Left hindlimb (tissue), 1 donor: ENCODE measurements at places on chromosomes 7 and 10.

- DNase-seq: peak; percentile 76
Observed at GRCh38 chr7:157616426-157616825, 279.6 kb downstream of the DNAJB6 start.

- DNase-seq: no peak
Observed at GRCh38 chr10:101683276-101683675, 11.7 kb downstream of the FBXW4 start.

- no peak for DNase-seq
Observed at GRCh38 chr7:127383123-127383835, 9.2 kb downstream of the ZNF800 start.

GRCh38 chr10:21972584-21972983 lies 30.9 kb downstream of the DNAJC1 start:
- DNase-seq: no peak

- DNase-seq: no peak
Observed at GRCh38 chr7:24715661-24716479, 41.4 kb downstream of the GSDME start.

DNA sequence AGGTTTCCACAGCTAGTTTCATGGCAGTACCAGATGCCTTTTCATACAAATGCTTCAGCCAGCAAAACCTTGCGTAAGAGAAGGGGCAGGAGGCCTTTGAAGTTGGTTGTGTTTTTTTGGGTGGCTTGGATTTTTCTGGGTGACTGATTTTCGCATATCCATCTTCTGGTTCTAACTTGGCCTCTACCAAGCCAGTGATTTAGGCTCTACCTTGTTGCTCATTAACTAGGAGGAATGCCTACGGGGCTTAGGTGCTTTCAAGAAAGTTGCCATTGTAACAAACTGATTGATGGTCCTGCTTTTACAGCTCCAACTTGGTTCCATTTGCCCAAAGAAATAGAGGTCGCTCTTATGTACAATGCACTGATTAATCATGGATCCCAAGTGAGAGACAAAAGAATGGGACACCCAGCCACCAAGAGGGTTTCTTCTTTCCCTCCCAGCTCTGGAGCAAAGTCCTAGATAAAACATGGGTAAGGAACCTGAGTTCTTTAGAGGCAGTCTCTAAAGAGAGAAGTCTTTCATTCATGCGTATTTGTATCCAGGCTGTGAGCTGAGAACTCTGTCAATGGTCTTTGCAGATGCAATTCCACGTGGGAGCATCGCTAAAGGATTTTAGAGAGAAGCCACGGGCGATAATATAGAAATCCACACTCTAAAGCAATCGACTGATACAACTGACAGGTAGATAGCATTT lies 92.1 kb upstream of the FGFR2 start:
- no peak for DNase-seq

GRCh38 chr7:36748017-36748487 lies 23.8 kb upstream of the AOAH start:
- DNase-seq: no peak

- DNase-seq: no peak
Observed at GRCh38 chr10:49688920-49689319, 9.5 kb downstream of the C10orf53 start.

- DNase-seq: no peak
Observed at GRCh38 chr7:155774947-155775346, 37.3 kb downstream of the SHH start.

GRCh38 chr10:47206449-47207280 lies 93.3 kb upstream of the GDF10 start:
- no peak for DNase-seq

DNA sequence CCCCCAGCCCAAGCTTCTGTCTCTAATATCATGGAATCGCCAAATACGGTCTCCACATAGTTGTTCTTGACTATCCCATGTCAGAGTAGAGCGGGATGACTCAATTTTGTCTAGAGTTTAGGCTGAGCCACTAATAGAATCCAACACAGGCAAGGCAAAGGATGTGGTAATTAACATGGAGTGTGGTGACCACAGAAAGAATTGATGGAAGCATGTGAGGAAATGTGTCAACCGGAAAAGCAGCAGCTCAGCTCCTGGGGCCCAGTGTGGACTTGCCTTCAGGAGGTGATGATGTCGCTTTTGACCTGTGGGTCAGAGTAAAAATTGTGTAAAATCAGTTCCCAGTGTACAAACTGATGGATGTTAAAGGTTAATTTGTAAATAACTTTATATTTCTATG lies 139.3 kb upstream of the KLF6 start:
- DNase-seq: no peak
